Activated CD4-positive, alpha-beta T cell treated with anti-CD3 and anti-CD28 coated beads, Interleukin-2, amount 10 ng/mL, durations not matched to agents 24 days and 14 days (primary cell): ENCODE measurements at places on chromosomes 2 and 18. TPM values are rescaled to one million over a fixed set of nuclear protein-coding genes. Genes with fewer than 3 reads are reported as not detected.

CACNB4 gene
- 0.19 and 0.31 TPM in 2 replicates for total RNA-seq

ZNF2 gene
- total RNA-seq: 4.4 and 5.4 TPM in 2 replicates

UGT1A4 gene
- not detected in 2 replicates for total RNA-seq

NTSR2 gene
- total RNA-seq: not detected in 2 replicates

ACTR1B gene
- 122 TPM in 2 replicates for total RNA-seq

IGFBP5 gene
- total RNA-seq: not detected in 2 replicates

PLB1 gene
- total RNA-seq: 0.63 and 1.8 TPM in 2 replicates

NETO1 gene
- total RNA-seq: not detected in 2 replicates

CCDC178 gene
- not detected in 2 replicates for total RNA-seq

DNA sequence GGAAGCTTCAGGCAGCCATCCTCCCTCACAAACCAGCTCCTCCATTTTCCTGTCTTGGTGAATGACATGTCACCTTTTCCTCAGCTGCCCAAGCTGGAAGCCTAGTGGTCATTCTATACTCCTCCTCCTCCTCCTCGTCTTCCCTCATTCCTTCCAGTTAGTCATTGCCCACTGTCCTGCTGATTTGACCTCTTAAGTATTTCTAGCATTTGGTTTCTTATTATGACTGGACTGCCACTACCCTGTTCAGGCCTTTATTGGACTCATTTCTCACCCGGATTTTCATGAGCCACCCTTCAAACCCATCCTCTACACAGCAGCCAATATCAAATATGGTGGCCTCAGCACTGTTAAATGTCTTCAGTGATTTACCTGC, 21.9 kb upstream of the MGAT5 start:
- no peaks in the 10 kb centered on the region for H3K27me3 ChIP-seq
- peaks cover 17% of the 10 kb centered on the region for H3K36me3 ChIP-seq
- H3K4me3 ChIP-seq: peak overlapping the region; percentile 38
- peaks cover 61% of the 10 kb centered on the region for H3K4me1 ChIP-seq
- peak overlapping the region; percentile 84 for H3K27ac ChIP-seq

DNA sequence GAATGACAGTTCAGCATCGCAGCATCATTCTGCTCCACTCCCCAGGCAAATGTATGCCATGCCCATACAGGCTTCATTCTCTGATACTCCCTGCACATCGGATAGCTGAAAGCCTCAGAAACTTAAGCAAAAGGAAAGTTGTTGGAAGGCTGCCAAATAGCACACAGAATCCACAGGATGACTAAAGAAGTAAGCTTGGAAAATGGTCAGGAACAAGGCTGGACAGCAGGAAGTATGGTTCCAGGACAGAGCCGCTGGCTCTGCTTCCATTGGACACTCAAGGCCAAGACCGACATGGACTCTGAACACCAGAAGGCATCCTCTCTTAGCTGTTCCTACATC, 256.5 kb downstream of the CDH20 start:
- DNase-seq: no peak
- peaks cover 14% of the 10 kb centered on the region for H3K27me3 ChIP-seq
- H3K36me3 ChIP-seq: no peaks in the 10 kb centered on the region
- no peak overlapping the region for H3K4me3 ChIP-seq
- no peak overlapping the region for H3K27ac ChIP-seq

- H3K27me3 ChIP-seq: no peaks in the 10 kb centered on the region
- no peak overlapping the region for H3K4me3 ChIP-seq
- H3K4me1 ChIP-seq: peaks cover 31% of the 10 kb centered on the region
- peaks cover 32% of the 10 kb centered on the region for H3K36me3 ChIP-seq
- H3K27ac ChIP-seq: no peak overlapping the region
These were observed 21.9 kb upstream of the TET3 start for GRCh38 chr2:73962798-73963197.

DNA sequence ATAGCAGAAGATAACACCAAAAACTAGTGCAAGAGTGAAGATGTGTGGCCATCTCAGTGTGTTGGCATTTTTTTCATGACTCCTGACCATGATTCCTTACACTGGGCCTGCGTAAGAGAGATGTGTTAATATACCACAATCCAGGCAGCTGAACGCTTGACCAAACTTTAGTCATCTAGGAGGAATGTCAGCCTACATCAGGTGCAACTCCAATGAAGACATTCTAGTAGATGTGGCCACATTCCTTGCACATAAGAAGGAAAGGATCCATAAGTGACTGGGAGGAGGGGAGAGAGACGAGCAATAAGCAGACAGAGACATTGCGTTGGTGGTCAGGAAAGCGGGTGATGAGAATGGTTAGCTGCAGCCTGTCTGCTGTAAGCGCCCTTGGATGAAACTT, 42.6 kb downstream of the CYRIA start:
- peaks cover 42% of the 10 kb centered on the region for H3K4me1 ChIP-seq
- no peak overlapping the region for H3K27ac ChIP-seq
- no peaks in the 10 kb centered on the region for H3K36me3 ChIP-seq
- H3K27me3 ChIP-seq: peaks cover 2% of the 10 kb centered on the region

- H3K27ac ChIP-seq: no peak overlapping the region
- H3K4me3 ChIP-seq: peak overlapping the region; percentile 82
- H3K36me3 ChIP-seq: peaks cover 8% of the 10 kb centered on the region
- no peak for DNase-seq
- H3K4me1 ChIP-seq: peaks cover 24% of the 10 kb centered on the region
These were observed 1.0 kb upstream of the ZC3H8 start for GRCh38 chr2:112255875-112256274.

GRCh38 chr2:211144974-211145665, 588.7 kb downstream of the CPS1 start:
- H3K4me3 ChIP-seq: no peak overlapping the region
- H3K36me3 ChIP-seq: no peaks in the 10 kb centered on the region
- H3K27ac ChIP-seq: no peak overlapping the region

DNA sequence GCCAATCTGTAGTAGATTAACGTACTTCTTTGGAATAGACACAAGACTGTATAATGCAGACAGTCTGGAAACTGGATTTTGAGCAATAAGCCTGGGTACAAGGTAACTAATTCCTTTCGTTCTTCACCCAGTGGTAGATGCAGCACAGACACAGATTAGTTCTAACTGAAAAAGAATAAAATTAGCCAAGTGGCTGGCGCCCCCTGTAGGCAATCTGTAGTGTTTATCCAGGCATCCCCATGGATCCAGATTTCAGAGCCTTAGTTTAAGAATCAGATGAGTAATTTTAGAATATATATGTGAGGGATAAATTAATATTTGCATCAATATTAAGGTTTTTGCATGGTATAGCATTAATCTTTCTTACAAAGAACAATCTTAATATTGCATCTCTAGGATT, 563.9 kb downstream of the DCC start:
- no peak for DNase-seq
- H3K27ac ChIP-seq: no peak overlapping the region
- H3K4me1 ChIP-seq: no peaks in the 10 kb centered on the region
- no peaks in the 10 kb centered on the region for H3K36me3 ChIP-seq

GRCh38 chr2:174344716-174345461, 10.1 kb downstream of the SP9 start:
- peaks cover 18% of the 10 kb centered on the region for H3K36me3 ChIP-seq
- DNase-seq: no peak
- no peak overlapping the region for H3K4me3 ChIP-seq
- peaks cover 45% of the 10 kb centered on the region for H3K27me3 ChIP-seq
- H3K4me1 ChIP-seq: peaks cover 19% of the 10 kb centered on the region

DNA sequence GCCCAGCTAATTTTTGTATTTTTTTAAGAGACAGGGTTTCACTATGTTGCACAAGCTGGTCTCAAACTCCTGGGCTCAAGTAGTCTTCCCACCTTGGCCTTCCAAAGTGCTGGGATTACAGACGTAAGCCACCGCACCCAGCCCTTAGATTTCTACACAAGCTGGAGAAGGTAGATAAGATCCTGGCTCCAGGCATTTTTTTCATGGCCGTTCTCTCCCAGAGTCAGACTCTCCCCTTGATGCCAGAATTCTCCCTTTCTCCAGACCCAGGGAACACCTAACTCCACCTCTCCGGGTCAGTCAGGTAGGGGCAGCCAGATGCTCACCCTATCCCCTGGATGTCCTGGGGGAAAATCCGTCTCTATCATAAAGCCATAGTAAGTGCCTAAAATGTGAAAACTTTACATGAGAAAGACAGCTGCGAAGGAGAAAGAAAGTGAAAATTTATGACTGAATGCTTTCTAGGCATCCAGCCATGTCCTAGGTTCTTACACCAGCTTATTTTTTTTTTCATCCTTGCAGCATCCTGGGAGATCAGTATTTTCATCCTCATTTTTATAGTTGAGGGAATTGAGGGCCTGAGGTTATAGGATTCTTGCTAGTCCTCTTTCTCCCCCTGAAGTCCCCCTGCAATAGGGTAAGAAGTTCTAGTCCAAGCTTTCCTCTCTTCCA, 16.3 kb downstream of the SIX3 start:
- no peaks in the 10 kb centered on the region for H3K36me3 ChIP-seq
- no peak for DNase-seq
- no peak overlapping the region for H3K4me3 ChIP-seq
- H3K27ac ChIP-seq: no peak overlapping the region
- peaks cover 11% of the 10 kb centered on the region for H3K4me1 ChIP-seq

DNA sequence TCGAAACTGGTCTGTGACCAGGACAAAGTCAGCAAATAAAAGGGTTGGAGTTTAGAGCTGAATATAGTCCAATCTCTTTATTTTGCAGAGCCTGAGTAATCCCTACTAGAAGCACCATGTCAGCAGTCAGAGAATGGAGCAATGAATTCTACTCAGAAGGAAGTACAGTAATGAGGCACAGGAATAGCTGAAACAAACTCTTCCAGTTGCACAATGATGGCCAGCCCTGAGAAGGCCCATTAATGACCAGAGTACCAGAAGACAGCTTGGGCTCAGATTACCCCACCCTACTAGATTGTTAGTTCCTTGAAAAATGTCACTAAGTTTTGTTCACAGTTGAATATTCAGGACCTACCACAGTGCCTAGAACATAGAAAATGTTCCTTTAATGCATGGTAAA, 40.3 kb upstream of the SCG2 start:
- H3K4me3 ChIP-seq: no peak overlapping the region
- H3K4me1 ChIP-seq: no peaks in the 10 kb centered on the region
- no peak overlapping the region for H3K27ac ChIP-seq
- H3K36me3 ChIP-seq: no peaks in the 10 kb centered on the region
- no peak for DNase-seq

- peaks cover 41% of the 10 kb centered on the region for H3K4me1 ChIP-seq
- H3K36me3 ChIP-seq: peaks cover 34% of the 10 kb centered on the region
- DNase-seq: no peak
These were observed 66.5 kb upstream of the RBM44 start for GRCh38 chr2:237732070-237732469.

- H3K4me3 ChIP-seq: no peak overlapping the region
- H3K4me1 ChIP-seq: peaks cover 20% of the 10 kb centered on the region
- H3K27ac ChIP-seq: no peak overlapping the region
- peaks cover 18% of the 10 kb centered on the region for H3K36me3 ChIP-seq
- H3K27me3 ChIP-seq: no peaks in the 10 kb centered on the region
These were observed 1.4 kb downstream of the GPBAR1 start for GRCh38 chr2:218262237-218262600.

- no peaks in the 10 kb centered on the region for H3K27me3 ChIP-seq
- peaks cover 43% of the 10 kb centered on the region for H3K4me1 ChIP-seq
- no peak for DNase-seq
- H3K4me3 ChIP-seq: peak overlapping the region; percentile 91
These were observed 1.9 kb upstream of the NCAPH start for GRCh38 chr2:96333708-96334107.

DNA sequence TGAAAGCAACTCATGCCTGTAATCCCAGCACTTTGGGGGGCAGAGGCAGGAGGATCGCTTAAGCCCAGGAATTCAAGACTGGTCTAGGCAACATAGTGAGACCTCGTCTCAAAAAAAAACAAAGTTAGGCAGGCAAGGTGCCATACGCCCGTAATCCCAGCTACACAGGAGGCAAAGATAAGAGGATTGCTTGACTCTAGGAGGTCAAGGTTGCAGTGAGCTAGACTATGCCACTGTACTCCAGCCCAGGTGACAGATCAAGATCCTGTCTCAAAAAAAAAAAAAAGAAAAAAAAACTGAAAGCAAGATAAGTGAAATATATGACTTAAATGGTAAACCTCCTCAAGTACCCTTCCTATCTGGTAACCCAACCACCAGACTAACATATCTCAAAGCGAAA, 59.8 kb downstream of the USP34 start:
- H3K4me1 ChIP-seq: peaks cover 14% of the 10 kb centered on the region
- no peaks in the 10 kb centered on the region for H3K27me3 ChIP-seq
- no peak overlapping the region for H3K4me3 ChIP-seq
- no peak overlapping the region for H3K27ac ChIP-seq
- peaks cover 13% of the 10 kb centered on the region for H3K36me3 ChIP-seq
